ENCODE measurements at places on chromosomes 4 and X. TPM values are rescaled to one million over a fixed set of nuclear protein-coding genes. Genes with fewer than 3 reads are reported as not detected.

RPL10 gene
- 783 TPM for total RNA-seq

F8 gene
- 2.8 TPM for total RNA-seq

NHS gene
- total RNA-seq, result 2.9 TPM

SPIN4 gene
- 3.2 TPM for total RNA-seq

AMBN gene
- total RNA-seq, result not detected

DUSP21 gene
- not detected for total RNA-seq

CACNA1F gene
- 0.89 TPM for total RNA-seq

DNAAF6 gene
- total RNA-seq, result not detected

CXCL9 gene
- total RNA-seq, result 1.2 TPM

TXK gene
- not detected for total RNA-seq

AMTN gene
- not detected for total RNA-seq

ESX1 gene
- total RNA-seq, result not detected

GRIPAP1 gene
- 30.7 TPM for total RNA-seq

SLITRK2 gene
- total RNA-seq, result 3.5 TPM

TRAM1L1 gene
- not detected for total RNA-seq

SLC10A7 gene
- total RNA-seq, result 36.0 TPM

KLHL13 gene
- 45.0 TPM for total RNA-seq

TGIF2LX gene
- total RNA-seq, result not detected

PABPC1L2B gene
- not detected for total RNA-seq

GPR173 gene
- not detected for total RNA-seq

XG gene
- not detected for total RNA-seq

ZFYVE28 gene
- 16.9 TPM for total RNA-seq

XAGE5 gene
- not detected for total RNA-seq

IBSP gene
- not detected for total RNA-seq

DCAF8L2 gene
- total RNA-seq, result not detected

TMSB15C gene
- not detected for total RNA-seq

GPR119 gene
- total RNA-seq, result not detected

CLNK gene
- 1.3 TPM for total RNA-seq

SHOX gene
- total RNA-seq, result not detected

FAM9C gene
- total RNA-seq, result not detected

GAGE2A gene
- total RNA-seq, result not detected

ZNF157 gene
- 0.18 TPM for total RNA-seq

ADAM29 gene
- not detected for total RNA-seq

FAM133A gene
- 0.18 TPM for total RNA-seq

LIAS gene
- 16.1 TPM for total RNA-seq

MAGEA1 gene
- not detected for total RNA-seq

CENPC gene
- total RNA-seq, result 35.3 TPM

SOD3 gene
- 188 TPM for total RNA-seq

SPANXD gene
- not detected for total RNA-seq

LUZP4 gene
- total RNA-seq, result not detected

TNIP3 gene
- 5.1 TPM for total RNA-seq

MTMR1 gene
- 4.7 TPM for total RNA-seq

MFAP3L gene
- 2.4 TPM for total RNA-seq

RHOH gene
- 4.8 TPM for total RNA-seq

TLR1 gene
- total RNA-seq, result not detected

BEX5 gene
- total RNA-seq, result not detected

RNF175 gene
- not detected for total RNA-seq

WFS1 gene
- 22.3 TPM for total RNA-seq

GPR143 gene
- total RNA-seq, result not detected

NALF2 gene
- not detected for total RNA-seq

USP27X gene
- 4.0 TPM for total RNA-seq

CENPVL1 gene
- not detected for total RNA-seq

MAGEA12 gene
- total RNA-seq, result not detected

VGLL1 gene
- not detected for total RNA-seq

ARHGAP6 gene
- 19.1 TPM for total RNA-seq

MAGED4B gene
- 7.6 TPM for total RNA-seq

TMEM35A gene
- 4.7 TPM for total RNA-seq

Data from stomach (tissue), 19 donors.